ENCODE measurements at places on chromosomes 12 and 14.

GRCh38 chr12:13069380-13069779, 25.2 kb downstream of the FAM234B start:
- no peak for DNase-seq

GRCh38 chr12:3155702-3156370, 78.7 kb downstream of the TSPAN9 start:
- no peak for DNase-seq

DNA sequence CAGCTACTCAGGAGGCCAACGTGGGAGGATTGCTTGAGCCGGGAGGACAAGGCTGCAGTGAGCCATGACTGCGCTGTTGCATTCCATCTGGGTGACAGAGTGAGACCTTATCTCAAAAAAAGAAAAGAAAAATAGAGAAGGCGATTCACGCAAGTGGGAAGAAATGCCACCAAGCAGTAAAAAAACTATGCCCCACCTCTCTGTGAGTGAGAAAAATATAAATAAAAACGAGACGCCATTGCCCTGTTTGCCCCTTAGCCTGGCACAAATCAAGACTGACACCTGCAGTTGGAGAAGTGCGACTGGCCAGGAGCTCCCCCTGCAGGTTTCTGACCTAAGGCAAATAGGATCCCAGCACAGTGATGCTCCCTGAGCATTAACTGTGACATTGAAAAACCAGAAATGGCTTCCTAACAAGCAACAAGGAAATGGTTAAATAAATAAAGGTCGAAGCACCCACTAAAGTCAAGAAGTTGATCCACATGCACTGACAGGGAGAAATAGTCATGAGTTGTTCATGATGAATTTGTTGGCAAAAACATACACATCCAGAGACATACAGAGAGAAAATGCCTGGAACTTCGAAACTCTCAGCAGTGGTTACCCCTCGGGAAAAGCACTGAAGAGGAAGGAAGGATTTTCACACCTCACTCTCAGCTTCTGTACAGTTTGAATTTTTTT, 21.1 kb downstream of the GSC start:
- peak; percentile 29 for DNase-seq

- no peak for DNase-seq
Measured at GRCh38 chr12:67482751-67483661, 165.5 kb upstream of the DYRK2 start.

GRCh38 chr12:19151298-19151697, 21.8 kb downstream of the PLEKHA5 start:
- DNase-seq: no peak

GRCh38 chr12:102535306-102535705, 54.9 kb upstream of the IGF1 start:
- no peak for DNase-seq

DNA sequence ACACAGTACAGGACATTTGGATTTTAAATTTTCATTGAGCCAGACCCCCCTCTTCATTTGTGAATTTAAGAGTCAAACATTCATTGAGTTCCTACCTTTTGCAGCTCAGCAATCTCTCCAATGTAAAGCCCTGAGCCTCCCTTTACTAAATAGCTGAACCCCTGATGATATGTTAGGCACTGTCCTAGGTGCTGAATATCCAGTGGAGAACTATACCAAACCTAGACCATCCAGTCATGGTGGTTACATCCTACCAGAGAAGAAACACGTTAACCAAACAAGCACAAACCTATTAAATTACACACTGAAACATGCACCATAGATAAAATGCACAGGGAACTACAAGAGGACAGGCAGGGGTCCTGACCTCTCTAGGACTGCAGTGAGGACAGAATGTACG, 1585.3 kb upstream of the TMEM132C start:
- DNase-seq: no peak

All from NCI-H1105 (cell line).